Central memory CD4-positive, alpha-beta T cell (primary cell): ENCODE measurements at places on chromosomes 12 and 14.

DNA sequence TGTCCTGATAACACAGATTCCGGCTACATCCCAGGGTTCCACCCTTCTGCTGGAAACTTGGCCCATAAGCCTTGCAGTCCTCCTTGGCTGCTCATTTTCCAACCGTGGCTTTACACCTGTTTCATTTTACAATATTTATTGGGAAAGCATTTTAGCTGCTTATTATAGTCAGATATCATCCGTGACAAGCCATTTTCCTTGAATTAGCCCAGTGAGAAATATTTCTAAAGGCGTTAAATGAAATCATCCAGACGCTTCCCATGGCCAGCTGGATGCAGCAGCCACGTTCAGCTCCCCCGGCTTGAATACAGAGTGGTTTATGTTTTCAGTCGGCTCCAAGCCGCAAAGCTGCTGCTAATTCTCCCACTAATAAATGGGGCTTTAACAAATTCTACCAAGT, 245.0 kb upstream of the PELI2 start:
- DNase-seq: no peak

DNA sequence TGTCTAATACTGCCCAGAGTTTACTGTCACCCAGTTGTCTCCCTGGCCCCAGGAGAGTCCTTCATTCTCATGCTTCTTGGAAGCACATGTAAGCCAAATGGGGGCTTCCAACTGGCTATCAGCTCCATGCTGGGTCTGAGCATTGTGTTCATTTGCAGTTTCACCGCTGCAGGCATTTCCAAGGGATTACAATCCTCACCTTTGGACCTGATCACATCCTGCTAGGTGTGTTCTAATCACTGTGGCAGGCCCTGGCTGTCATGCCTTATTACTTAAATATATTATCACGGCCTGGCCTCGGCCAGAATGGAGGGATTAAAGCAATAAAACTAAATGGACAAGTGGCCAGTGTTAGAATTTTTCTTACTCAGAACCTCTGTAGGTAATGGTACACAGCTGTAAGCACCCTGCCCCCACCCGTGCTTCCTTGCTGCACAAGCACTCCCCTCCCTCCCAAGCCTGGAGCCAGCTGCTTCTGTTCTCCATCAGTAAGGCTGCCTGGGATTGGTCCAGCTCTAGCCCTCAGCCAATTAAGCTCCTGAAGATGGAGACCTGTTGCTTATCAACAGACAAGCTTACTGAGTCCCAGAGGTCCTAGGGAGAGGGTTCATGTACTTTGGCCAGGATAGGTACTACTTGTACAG, 175.9 kb upstream of the RBM19 start:
- no peak for DNase-seq

DNA sequence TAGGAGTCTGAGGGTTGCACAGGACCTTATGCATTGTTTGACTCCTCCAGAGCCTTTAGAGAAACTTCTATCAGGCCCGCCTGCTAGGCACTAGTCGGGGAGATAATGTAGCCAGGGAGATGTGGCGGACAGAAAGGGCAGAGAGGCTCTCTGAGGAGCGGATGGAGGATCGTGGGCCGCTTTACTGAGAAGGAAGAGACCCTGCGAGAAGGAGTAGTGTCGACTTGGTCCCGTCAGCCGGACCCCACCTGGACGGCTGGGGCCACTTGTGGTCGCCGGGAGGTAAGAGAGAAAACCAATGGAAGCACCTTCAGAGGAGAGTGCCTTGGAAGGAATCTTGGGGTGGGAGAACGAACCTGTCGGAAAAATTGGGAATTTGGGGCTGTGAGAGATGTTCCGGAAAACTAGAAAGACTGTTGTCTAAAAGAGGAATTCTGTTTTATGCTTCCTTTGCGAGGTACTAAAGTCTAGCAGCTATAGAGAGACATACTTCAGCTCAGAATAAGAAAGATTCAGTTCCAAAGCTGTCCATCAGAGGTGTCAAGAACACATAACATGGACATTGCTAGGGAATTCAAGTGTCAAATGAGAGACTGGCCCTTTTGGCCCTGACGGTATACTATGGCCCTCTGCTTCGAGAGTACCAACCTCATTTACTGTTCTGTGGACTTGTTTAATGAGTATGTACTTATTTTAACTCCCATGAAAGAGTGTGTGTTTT, 660 bp upstream of the MCRS1 start:
- no peak for DNase-seq

- DNase-seq: no peak
These were observed 1493.1 kb upstream of the FLRT2 start for GRCh38 chr14:84036840-84037239.

- peak; percentile 58 for DNase-seq
These were observed 12.4 kb upstream of the SMUG1 start for GRCh38 chr12:54201001-54201794.

DNA sequence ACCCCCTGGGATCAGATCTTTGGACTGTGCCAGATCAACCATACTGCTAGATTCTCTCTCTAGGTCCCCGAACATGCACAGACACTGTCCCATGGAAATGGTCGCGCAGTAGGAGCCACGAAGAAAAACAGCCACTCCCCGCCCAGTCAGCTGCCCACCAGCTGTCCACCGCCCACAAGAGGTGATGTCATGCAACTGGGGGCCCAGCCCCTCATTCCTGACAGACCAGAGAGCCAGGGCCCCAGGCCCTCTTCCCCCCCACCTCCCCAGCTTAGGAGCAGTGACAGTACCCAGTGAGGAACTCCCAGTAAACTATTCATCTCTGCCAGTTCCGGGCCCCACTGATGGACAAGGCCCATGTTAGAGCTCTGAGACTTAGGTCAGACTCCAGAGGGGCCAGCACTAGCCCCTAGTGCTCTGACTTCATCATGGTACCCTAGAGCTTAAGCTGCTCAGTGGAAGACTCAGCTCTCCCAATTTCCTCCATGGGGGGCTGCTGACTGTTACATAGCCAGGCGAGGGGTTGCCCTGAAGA, 3.7 kb upstream of the TAMALIN start:
- DNase-seq: no peak

- DNase-seq: no peak
These were observed 350.8 kb upstream of the STXBP6 start for GRCh38 chr14:25400607-25401206.

DNA sequence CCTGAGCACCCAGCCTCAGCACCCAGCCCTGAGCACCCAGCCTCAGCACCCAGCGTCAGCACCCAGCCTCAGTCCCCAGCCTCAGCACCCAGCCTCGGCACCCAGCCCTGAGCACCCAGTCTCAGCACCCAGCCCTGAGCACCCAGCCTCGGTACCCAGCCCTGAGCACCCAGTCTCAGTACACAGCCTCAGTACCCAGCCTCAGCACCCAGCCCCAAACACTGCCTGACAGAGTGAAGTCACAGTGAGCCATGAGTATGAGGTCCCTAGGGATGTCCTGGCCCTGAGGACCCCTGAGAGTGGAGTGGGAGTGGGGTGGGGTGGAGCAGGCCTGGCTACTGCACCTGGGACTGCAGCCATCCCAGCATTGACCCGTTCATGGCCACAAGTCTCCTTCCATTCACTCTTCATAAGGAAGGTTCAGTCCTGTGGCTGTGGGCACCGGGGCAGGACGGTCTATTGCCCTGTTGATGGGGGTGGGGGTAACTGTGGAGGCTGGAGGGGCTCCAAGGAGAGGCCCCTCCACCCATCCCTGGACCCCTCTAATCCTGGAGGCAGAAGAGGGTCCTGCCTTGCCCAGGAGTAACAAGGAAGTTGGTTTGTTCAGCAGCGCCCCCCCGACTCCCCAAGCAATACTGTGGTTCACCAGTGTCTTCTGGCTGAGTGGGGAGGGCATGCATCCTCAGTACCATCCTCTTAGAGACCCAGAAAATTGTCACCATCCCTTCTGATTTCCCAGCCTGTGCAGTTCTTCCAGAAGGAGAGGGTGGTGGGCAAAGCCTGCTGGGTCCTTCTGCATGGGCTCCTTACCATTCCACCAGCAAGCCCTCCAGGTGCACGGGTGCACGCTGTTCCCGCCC, 140.5 kb downstream of the ADGRD1 start:
- no peak for DNase-seq

DNA sequence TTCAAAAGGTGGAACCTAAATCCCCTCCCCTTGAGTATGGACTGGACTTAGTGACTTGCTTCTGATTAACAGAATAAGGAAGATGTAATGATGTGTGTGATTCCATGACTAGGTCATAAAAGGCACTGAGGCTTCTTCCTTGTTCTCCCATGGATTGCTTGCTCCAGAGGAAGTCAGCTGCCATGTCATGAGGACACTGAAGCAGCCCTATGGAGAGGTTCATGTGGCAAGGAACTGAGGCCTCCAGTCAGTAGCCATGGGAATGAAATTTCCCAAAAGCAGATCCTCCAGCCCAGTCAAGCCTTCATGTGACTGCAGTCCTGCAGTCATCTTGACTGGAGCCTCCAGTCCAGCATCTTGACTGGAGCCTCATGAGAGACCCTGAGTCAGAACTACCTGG, 10.7 kb downstream of the TMBIM4 start:
- DNase-seq: no peak

DNA sequence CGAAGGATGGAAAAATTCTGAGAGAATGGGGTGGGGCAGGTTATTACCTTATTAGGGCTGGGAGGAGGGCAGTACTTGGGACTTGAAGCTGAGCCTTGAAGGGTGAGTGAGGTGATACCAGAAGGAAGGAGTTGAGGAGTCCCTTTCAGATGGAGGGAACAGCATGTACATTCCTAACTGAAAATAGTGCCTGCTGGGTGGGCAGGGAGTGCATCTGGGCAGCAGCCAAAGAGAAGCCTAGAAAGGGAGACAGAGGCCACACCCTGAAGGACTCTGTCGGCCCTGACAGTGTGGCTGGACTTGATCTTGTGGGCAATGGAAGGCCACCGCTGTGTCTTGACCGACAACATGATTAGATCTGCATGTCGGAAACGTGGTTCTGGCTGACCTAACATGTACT, 147.6 kb downstream of the NDUFA12 start:
- no peak for DNase-seq

GRCh38 chr14:31420319-31421111, at the start of gene HEATR5A:
Gene HEATR5A (minus strand): TSS chr14:31420550. CDS start chr14:31402975, 17,575 bp downstream.
- peak; percentile 89 for DNase-seq

- DNase-seq: no peak
These were observed 58.5 kb downstream of the WNK1 start for GRCh38 chr12:810671-811415.

GRCh38 chr14:93654599-93654998, 133.7 kb downstream of the PRIMA1 start:
- no peak for DNase-seq

GRCh38 chr12:98446682-98447081, 68.7 kb upstream of the TMPO start:
- DNase-seq: no peak

- DNase-seq: no peak
These were observed 222.5 kb downstream of the PIK3C2G start for GRCh38 chr12:18483698-18484325.

DNA sequence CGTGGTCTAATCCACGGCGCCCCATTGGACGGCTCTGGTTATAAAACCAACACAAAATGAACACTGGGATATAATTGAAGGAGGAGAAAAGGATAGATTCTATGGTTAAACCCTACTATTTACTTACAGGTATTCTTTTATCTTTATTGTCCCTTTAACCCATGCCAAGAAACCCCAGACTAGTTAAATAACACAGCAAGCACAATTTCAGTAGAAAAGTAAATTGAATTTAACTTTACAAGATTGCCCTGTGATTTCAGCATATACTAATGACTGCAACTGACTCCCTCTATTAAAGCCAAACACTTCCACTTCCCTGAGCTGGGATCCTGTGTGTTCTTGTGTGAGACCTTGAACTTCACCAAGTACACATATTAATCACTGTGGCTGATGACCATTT, 45.3 kb downstream of the BCL11B start:
- DNase-seq: no peak

DNA sequence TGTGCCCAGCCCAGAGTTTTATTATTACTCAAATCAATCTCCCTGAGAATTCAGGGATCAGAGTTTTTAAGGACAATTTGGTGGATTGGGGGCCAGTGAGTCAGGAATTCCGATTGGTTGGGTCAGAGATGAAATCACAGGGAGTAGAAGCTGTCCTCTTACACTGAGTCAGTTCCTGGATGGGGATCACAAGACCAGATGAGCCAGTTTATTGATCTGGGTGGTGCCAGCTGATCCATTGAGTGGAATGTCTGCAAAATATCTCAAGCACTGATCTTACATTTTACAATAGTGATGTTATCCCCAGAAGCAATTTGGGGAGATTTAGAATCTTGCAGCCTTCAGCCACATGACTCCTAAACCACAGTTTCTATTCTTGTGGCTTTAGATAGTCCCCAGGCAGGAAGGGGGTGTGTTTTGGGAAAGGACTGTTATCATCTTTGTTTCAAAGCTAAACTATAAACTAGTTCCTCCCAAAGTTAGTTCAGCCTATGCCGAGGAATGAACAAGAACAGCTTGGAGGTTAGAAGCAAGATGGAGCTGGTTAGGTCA, 89.1 kb upstream of the CNOT2 start:
- no peak for DNase-seq

DNA sequence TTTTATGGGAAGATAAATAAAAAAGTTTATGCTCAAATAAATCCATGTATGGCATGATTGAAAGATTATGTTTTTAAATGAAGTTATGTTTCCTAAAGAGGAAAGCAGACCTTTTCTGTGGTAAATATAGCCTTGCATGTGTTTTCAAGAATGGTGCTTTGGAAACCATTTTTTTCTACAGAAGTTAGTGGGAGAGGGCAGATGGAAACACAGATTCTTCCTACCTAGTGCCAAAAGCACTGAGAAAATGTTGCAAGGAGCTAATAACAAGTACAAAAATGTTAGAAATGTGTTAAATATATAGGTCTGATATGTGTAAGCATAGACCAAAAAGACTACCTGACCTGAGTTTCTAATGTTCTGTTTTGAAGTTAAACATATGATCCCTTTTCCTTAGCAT, 24.3 kb downstream of the TECPR2 start:
- no peak for DNase-seq

GRCh38 chr12:57454213-57454565, 918 bp upstream of the INHBE start:
- no peak for DNase-seq

DNA sequence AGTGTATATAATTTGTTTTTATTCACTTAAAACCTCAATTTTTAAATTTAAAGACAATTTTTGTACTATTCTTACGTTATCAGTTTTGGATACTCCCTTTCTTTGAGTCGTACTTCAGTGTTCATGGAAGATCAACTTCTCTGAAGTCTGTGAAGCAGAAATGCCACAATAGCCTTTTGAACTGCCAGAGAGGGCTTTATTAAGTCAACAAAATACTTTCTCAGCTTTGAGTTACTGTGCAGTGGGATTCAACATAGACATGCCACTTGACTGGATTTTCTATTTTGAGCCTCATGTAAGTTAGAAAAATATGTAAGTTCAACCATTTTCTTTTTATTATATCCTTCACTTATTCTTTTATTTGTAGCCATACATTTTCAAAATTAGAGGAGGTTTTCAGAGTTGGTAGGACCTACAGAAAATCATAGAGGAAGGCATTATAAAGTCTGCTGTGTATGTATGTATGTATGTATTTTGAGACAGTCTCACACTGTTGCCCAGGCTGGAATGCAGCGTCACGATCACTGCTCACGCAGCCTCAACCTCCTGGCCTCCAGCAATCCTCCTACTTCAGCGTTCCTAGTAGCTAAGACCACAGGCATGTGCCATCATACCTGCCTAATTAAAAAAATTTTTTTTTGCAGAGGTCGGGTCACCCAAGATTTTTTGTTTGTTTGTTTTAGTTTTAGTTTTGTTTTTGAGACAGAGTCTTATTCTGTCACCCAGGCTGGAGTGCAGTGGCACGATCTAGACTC, 31.3 kb upstream of the BCAT1 start:
- DNase-seq: no peak
